ENCODE measurements at places on chromosomes 12 and 14.

GRCh38 chr14:50947446-50947845 lies 3.2 kb upstream of the PYGL start:
- no peak for DNase-seq

DNA sequence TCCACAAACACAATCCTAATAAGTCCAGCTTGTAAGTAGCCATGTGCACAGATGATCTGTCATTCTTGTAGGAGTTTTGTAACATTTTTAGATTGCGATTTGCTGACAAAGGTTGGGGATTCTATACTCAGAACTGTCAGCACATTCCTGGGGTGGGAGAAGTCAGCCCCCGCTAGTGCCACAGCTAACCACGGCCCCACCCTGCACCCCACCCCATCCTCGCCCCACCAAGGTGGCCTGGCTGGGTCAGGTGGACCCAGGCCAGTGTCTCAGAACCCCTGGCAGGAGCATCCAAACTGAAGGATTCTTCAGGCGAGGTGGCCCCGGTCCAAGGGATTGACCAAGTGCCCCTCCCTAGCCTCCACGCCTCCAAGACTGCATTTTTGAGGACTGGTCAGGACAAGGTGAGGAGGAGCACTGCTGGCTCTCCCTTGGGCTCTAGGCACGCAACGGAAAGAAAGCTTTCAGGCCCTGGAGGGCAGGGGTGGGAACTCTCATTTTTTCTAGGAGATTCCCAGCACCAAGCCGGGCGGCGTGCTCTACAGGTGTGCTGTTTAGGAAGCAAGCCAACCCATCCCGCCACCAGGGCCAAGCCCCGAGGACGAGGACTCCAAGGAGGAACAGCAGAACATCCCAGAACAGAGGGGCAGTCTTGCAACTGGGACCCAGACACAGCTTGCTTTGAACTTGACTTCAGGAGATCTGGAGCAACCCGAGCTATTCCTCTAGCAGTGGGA lies 172.8 kb downstream of the BCL11B start:
- DNase-seq: no peak

DNA sequence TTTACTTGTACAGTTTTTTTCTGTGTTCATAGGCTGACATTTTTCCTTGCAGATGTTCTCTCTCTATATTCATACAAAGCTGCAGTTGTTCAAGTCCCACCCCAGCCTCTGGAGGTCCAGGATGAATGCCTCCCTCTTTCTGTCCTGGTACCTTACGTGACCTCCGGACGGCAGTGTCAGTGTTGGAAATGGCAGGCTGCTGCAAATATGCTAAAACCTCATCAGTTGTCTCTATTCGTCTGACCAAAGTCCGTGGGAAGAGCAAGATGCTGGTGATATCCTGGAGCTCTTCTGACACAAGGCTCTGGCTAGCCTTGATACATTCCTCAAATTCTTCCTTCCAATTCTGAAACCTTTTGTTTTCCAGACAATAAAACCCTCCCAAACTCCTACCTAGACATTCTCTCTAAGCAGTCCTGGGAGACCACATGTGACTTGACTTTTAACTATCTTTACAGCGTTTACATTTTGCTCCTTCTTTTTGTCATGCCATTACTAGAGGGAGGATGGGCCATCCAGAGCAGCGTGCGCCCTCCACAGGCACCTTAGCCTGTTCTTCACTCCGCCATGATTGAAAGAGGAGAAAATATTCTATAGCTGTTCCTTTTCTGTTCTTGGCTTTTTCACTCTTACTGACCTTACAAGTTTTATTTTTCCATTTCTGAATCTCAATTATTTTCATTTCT lies 143.6 kb downstream of the RGS6 start:
- DNase-seq: no peak

DNA sequence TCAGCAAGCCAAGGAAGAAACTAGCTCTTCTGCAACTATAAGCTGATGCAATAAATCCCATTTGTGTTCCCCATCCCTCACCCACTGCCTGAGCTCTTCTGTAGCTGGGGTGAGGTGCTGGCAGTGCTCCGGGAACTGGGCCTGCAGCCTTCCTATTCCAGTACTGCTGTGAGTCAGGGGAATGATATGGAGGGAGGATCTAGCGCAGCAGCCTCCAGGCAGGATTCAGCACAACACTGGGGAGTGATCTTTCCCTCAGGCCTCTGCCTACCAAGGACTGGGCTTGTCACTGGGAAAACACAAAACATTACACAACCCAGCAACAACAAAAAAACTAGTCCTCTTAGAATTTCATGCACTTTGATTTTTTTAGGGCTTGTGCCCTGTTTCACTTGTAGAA lies 58.7 kb downstream of the ST8SIA1 start:
- DNase-seq: no peak

GRCh38 chr12:70583251-70583650 lies 54.0 kb downstream of the PTPRB start:
- DNase-seq: no peak

DNA sequence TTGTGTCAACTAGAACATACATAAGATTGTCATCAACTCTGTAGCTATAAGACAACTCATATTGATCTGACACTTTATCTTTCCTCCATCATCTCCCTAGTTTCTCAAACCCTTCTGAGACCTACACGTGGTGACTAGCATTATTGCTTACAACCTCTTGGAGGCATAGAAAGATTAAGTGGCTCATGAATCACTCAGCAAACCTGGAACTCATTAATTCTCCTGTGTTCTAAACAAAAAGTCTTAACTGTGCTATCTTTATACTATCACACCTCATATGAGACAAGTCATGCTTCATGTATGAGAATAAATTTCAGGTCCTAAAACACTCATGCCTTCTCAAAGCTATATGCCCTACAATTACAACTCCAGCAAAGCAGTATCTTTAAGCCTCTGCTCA lies 408.6 kb upstream of the SYT1 start:
- DNase-seq: no peak

DNA sequence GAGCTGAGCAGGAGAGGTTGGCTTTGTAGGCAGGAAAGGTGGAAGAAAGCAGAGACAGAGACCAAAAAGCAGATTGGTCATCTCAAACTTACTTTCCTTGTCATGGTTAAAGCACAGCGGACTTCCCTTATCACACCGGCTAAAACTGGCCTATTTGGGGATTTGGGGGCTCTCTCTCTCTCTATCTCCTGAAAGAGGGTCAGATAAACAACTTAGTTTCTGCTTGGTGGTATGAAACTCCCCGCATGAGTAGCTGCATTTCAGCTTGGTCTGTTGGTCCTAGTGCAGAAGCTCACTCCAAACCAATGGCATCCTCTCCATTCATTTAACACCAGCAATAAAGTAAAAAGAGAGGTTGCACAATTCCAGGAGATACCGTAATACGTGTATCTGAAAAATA lies 57.1 kb downstream of the TNFAIP2 start:
- no peak for DNase-seq

GRCh38 chr12:122584177-122584863 lies 57.3 kb downstream of the KNTC1 start:
- DNase-seq: no peak

- no peak for DNase-seq
Observed at GRCh38 chr12:109864916-109865315, 15.4 kb downstream of the GLTP start.

GRCh38 chr12:72642706-72643105 lies 370.5 kb downstream of the TRHDE start:
- DNase-seq: no peak

GRCh38 chr14:33515441-33515840 lies 435.4 kb downstream of the EGLN3 start:
- DNase-seq: no peak

DNA sequence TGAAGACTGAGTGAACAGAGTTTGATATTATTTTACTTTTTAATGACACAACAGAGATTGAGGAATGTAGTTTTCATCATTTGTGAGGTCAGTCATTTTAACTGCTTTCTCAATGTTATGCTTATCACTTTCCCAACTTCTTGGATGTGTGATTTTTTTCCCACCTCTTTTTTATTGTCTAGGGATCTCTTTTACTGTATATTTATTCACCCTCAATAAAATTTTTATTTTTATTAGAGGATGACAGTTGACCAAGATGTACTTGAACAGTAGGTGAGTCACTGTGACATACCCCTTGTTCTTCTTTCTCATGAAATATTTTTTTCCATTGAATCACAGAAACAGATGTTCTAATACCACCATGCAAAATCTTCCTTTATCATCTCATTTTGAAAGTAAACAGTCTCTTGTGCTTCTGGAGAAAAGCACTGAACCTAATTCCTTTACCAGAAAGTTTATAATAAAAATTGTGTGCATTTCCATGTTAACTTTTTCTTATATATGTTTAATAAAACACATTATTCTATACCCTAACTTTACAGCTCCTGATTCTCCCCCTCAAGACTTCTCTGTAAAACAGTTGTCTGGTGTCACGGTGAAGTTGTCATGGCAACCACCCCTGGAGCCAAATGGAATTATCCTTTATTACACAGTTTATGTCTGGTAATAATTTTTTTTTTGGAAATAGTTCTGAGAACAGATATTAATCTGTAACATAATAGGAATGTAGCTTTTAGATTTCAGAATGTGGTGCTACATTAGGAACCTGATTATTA lies 65.9 kb downstream of the PTPRQ start:
- DNase-seq: no peak

- no peak for DNase-seq
Observed at GRCh38 chr12:3157581-3158323, 80.6 kb downstream of the TSPAN9 start.

DNA sequence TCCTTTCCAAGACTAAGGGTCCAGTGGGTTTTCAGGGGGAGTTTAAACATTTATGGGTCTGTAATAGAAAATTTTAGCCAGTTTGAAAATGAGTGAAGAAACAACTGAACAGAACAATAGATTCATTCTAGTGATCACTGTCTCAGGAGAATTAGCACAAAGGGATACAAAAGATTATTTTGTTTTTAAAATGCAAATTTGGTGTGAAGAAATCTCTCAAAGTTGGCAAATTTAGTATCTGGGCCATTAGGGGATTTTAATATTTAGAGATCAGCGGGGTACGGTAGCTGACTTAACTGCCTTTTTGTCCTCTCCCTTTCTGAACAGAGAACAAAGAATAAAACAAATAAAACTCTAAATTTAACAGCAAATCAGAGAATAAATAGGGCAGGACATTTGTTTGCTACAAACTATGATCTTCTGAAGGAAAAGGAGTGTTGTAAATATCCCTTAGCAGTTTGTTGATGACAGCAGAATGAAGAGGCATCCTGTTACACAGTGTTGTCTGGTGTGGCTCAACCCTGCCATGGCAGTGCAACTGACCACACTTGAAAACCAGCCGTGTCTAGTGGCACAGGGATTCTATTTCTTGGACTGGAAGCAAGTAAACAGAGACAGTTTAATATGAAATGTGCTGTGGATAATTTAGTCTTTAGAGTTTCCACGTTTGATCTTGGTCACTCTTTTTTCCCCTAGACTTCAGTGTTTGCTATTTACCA lies 46.3 kb upstream of the LRTM2 start:
- DNase-seq: no peak

GRCh38 chr14:78143489-78144145 lies 26.6 kb upstream of the NRXN3 start:
- DNase-seq: no peak

- DNase-seq: no peak
Observed at GRCh38 chr14:61026526-61026925, 45.5 kb downstream of the SLC38A6 start.

Measured in NCI-H187 treated with DMSO at 0.1 percent for 48 hours (cell line).